Neuronal stem cell (in vitro differentiated cells): ENCODE measurements at places on chromosomes 7 and 10.
A peak's percentile ranks its signal among the peaks of the same experiment; 100 is the strongest.

DNA sequence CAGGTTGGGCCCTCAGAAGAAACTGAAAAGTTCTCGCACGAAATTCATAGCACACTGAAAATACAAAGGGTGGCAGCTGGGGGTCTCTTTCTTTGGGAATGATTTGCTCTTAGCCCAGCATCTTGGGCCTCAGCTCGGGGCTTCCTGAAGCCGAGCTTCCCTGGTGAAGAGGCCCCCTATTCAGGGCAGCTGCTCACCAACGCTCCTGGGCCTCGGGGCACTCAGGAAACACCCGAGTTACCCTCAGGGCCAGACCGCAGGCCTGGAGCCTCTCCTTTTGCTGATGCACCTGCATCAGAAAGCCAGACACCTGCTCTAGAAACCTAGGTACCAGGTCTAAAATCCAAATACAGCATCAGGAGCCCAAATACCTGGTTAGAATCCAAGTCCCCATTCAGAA is 85.5 kb downstream of the PTPRE start:
- no peak overlapping the region for H3K27ac ChIP-seq
- H3K4me3 ChIP-seq: no peak overlapping the region
- no peaks in the 10 kb centered on the region for H3K27me3 ChIP-seq
- peaks cover 3% of the 10 kb centered on the region for H3K4me1 ChIP-seq
- no peaks in the 10 kb centered on the region for H3K36me3 ChIP-seq

GRCh38 chr7:12139416-12139815 is 71.7 kb upstream of the TMEM106B start:
- H3K4me1 ChIP-seq: no peaks in the 10 kb centered on the region
- no peak for DNase-seq
- H3K27ac ChIP-seq: no peak overlapping the region
- H3K4me3 ChIP-seq: no peak overlapping the region

DNA sequence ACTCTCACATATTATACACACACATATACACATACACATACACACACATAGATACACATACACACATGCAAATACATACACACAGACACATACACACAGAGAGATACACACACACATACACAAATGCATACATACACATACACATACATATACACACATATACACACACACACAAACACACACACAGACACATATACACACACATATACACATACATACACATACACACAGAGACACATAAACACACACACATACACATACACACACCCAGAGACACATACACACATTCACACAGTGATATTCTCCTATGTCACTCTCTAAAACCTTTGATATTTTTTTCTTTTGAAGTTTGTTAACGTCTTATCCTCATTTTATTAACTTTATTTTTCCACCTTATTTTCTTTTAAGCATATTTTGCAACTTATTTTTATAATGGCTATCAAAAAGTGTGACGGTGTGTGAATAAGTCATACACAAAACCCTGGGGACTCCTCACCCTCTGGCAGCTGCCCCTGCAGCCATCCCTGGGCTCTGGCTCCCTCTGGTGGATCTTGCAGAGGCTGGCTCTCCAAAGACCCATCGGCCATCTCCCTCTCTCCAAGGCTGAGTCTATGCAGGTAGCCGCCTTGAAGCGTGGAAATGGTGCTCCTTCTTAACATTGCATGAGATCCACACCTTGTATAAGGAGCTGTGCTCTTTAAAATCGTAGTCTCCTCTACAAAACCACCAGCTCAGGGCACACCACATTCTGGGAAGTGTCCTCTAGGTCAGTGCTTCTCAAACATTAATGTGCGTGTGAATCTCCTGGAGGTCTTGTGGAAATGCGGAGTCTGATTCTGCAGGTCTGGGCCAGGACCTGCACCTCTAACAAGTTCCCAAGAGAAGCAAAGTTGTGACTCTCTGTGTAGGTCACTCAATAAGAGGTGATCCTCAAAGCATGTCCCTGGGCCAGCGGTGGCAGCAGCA is 4.1 kb upstream of the C10orf120 start:
- H3K36me3 ChIP-seq: no peaks in the 10 kb centered on the region
- peak; percentile 46 for DNase-seq
- no peak overlapping the region for H3K4me3 ChIP-seq

GRCh38 chr10:11796474-11796873 is 26.7 kb upstream of the PROSER2 start:
- H3K27me3 ChIP-seq: no peaks in the 10 kb centered on the region
- H3K4me1 ChIP-seq: no peaks in the 10 kb centered on the region
- H3K36me3 ChIP-seq: no peaks in the 10 kb centered on the region
- no peak overlapping the region for H3K27ac ChIP-seq
- no peak for DNase-seq

- H3K27ac ChIP-seq: no peak overlapping the region
- DNase-seq: no peak
- peaks cover 14% of the 10 kb centered on the region for H3K4me1 ChIP-seq
- no peak overlapping the region for H3K4me3 ChIP-seq
- no peaks in the 10 kb centered on the region for H3K27me3 ChIP-seq
These were observed 4.0 kb downstream of the ITGB1 start for GRCh38 chr10:32954080-32954479.

GRCh38 chr10:66187053-66187733 is 738.6 kb upstream of the LRRTM3 start:
- H3K36me3 ChIP-seq: no peaks in the 10 kb centered on the region
- no peaks in the 10 kb centered on the region for H3K4me1 ChIP-seq
- H3K4me3 ChIP-seq: no peak overlapping the region
- H3K27ac ChIP-seq: no peak overlapping the region
- no peaks in the 10 kb centered on the region for H3K27me3 ChIP-seq

DNA sequence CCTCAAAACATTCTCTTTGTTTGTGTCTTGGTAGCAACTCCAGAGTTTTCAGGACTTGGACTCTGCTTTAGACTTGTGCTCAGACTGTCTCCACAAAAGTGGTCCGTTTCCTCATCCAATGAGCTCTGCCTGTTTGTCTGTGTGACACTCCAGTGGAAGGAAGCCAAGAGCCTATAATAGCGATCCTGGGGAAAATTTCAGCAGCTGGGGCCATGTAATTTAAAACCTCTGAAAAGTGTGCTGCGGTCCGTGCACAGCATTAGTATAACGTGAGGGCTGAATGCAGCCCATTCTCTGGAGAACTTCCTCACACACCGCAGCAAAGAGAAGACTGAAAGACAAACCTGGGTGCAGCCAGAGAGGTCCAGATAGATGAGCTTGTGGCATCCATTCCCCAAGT is at the start of gene LRRC17:
Gene LRRC17 (plus strand): TSS at position 259 of the 400 bp plus-strand sequence. CDS start 20,914 bp downstream, outside the sequence.
- H3K27me3 ChIP-seq: no peaks in the 10 kb centered on the region
- H3K4me3 ChIP-seq: no peak within 1 kb of the TSS
- H3K4me1 ChIP-seq: peaks cover 2% of the 10 kb centered on the region
- H3K27ac ChIP-seq: no peak within 1 kb of the TSS
- no peak for DNase-seq

DNA sequence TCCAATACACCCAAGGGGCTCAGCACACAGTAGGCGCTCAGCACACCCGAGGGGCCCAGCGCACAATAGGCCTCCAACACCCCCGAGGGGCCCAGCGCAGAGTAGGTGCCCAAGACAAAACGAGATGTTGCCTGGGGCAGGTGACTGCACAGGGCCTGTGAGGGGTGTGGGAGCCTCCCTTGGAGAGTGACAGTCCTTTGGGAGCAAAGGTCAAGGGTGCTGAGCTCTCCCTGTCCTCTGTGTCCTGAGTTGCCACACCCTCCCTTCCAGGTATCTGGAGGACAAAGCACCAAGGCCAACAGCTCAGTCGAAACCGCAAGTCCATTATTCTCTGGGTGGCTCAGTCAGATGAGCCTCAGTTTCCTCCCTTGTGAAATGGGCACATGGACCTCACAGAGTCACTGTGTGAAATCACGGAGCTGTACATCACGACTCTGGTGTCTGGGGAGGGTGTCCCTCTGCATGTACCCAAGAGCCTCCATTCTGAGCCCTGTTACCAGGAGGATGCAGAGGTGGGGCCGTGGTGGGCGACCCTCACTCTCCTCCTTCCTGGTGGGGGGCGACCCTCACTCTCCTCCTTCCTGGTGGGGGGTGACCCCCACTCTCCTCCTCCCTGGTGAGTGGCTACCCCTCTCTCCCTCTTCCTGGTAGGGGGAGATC is 81.3 kb downstream of the FOXL3 start:
- DNase-seq: no peak
- H3K4me3 ChIP-seq: no peak overlapping the region
- no peak overlapping the region for H3K27ac ChIP-seq
- H3K4me1 ChIP-seq: no peaks in the 10 kb centered on the region
- no peaks in the 10 kb centered on the region for H3K36me3 ChIP-seq
- H3K27me3 ChIP-seq: no peaks in the 10 kb centered on the region

DNA sequence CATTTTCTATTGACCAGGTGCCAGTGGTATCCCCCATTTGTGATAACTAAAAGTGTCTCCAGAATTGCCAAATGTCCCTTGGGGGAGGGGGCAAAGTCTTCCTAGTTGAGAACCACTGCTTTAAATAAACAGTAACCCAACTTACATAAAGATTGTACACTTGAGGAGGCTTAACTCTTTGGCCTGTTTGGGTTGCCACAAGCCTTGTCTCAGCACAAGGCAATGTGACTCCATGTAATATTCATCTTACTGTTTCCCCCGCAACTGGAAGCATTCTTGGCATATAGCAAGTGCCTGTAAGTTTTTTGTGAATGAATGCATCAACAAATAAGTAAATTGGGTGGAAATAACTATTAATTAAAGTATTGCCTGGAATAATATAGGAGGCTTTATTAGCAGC is 108.3 kb downstream of the ANK3 start:
- peaks cover 13% of the 10 kb centered on the region for H3K4me1 ChIP-seq
- no peak for DNase-seq
- no peak overlapping the region for H3K27ac ChIP-seq
- no peaks in the 10 kb centered on the region for H3K27me3 ChIP-seq
- H3K4me3 ChIP-seq: no peak overlapping the region

DNA sequence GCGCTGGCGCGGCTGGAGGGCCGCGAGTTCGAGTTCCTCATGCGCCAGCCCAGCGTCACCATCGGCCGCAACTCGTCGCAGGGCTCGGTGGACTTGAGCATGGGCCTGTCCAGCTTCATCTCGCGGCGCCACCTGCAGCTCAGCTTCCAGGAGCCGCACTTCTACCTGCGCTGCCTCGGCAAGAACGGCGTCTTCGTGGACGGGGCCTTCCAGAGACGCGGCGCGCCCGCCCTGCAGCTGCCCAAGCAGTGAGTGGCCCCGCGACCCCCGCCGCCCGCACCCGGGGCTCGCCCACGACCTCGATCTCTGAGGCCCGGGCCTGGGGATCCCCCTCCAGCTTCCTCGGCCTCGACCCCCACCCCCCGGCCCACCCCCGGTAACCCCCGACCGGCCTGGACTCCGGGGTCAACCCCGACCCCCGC is 537 bp downstream of the FOXK1 start:
- peaks cover 5% of the 10 kb centered on the region for H3K27me3 ChIP-seq
- peaks cover 16% of the 10 kb centered on the region for H3K36me3 ChIP-seq
- no peak overlapping the region for H3K27ac ChIP-seq
- no peak for DNase-seq
- peaks cover 9% of the 10 kb centered on the region for H3K4me1 ChIP-seq

- no peaks in the 10 kb centered on the region for H3K27me3 ChIP-seq
- no peak overlapping the region for H3K4me3 ChIP-seq
- DNase-seq: no peak
- no peak overlapping the region for H3K27ac ChIP-seq
These were observed 539.6 kb downstream of the CNTNAP2 start for GRCh38 chr7:146655928-146656797.

DNA sequence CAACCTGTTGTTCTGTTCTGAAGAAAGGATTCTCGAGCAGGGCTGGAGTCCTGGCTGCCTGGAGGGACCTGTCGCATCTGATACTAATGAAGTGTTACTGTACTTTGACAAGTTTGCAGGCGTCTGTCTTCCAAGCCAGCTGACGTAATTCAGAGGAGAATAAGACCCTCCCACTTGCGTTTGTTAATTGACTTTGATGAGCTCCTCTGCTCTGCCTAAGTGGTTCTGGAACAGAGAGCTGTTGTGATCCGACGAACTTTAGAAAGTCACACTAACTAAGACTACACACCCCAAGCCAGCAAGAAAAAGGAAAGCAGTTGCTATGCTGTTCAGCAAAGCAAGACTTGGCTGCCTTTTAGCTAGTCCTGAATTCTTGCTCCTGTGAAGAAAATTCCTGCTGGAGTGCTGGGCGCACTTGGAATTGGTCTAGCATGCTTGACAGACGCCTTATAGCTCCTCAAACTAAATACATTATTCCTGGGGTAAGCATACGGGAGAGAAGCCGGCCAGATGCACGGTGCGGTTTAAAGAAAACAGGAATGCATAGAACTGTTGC is 200.3 kb downstream of the CACNB2 start:
- no peak for DNase-seq
- no peaks in the 10 kb centered on the region for H3K27me3 ChIP-seq
- H3K27ac ChIP-seq: no peak overlapping the region
- H3K36me3 ChIP-seq: no peaks in the 10 kb centered on the region
- H3K4me1 ChIP-seq: no peaks in the 10 kb centered on the region

DNA sequence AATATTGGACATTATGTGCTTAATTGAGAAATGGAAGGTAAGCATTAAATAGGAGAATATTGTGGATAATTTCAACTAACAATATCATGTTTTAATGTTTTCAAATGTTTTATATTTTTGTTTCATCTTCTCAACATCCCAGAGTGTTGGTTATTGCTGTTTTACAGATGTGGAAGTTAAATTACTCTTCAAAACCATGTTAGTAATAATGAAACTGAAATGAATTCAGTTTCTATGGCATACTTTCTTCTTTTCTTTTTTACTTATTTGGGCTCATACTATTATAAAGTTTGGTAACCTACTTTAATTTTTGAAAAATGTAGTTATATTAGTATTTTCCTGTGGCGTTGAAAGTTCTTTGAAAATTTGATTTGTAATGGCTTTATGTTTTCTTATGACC is 4.2 kb downstream of the GLRX3 start:
- DNase-seq: no peak
- H3K4me1 ChIP-seq: peaks cover 19% of the 10 kb centered on the region
- peaks cover 61% of the 10 kb centered on the region for H3K36me3 ChIP-seq
- no peaks in the 10 kb centered on the region for H3K27me3 ChIP-seq
